ENCODE measurements at places on chromosomes 6 and 20.

GRCh38 chr20:34971561-34972235 is 16.0 kb downstream of the MYH7B start:
- no peak for DNase-seq

DNA sequence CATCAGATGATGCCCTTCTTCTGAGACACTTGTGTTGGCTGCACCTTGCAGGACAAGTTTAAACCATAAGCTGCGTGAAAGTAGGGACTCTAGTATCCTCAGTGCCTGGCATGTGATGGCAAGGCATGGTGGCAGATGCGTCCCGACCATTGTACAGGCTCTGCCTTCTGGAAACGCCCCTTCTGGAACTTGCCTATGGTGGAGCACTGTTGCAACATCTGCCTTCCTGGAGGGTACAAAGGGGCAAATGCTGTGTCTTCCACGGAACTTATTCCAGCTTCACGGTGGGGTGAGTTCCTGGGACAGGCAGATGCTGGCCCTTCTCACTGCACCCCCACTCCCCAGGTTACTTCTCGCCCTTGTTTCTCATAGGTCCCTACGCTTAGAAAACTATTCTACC is 232.8 kb downstream of the THBS2 start:
- no peak for DNase-seq

GRCh38 chr20:40431112-40431511 is 257.9 kb downstream of the MAFB start:
- DNase-seq, result no peak

GRCh38 chr6:155187106-155187505 is 76.7 kb upstream of the CLDN20 start:
- DNase-seq, result no peak

GRCh38 chr6:118588626-118589025 is 40.5 kb downstream of the PLN start:
- DNase-seq, result no peak

DNA sequence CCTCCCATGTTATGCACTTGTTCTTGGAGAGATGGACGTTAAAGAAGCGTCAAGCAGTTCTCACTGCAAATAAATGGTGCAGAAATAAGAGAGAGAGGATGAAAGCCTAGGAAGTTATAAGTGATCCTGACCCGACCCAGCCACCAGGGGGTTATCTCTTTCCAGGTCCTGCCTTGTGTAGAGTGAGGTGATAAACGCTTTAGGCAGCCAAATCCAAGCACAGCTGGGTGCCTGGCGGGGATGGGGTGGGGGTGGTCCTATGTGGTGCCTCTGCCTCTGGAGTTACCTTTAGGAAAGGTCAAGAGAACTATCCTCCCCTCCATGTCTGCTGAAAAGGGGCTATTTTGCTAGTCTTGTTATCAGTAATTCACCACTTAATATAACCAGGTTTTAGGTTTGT is 9.2 kb upstream of the TFAP2A start:
- DNase-seq, result peak; percentile 15

All from GM10248 (cell line).